ENCODE measurements at places on chromosomes 1 and 21.

GRCh38 chr1:222892137-222892769 lies 77.4 kb downstream of the DISP1 start:
- DNase-seq: no peak

DNA sequence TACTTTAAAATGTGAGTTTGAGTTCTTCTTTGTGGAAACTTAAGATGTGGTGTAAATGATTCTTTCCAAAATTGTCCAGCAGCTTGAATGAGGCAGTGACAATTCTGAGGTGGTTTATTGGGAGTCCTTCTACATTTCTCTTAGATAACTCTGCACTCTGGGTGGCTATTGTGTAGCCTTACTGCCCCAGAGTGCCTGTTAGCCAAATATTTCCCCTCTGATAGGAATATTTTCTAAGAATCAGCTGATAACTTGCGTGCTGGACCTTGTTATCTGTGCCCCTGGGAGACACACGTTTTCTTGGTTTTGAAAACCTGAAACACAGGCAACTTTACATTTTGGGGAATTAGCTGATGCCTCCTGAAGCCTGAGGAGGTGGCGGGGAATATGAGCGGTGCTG lies 91.6 kb downstream of the CD247 start:
- no peak for DNase-seq

GRCh38 chr1:199954699-199955098 lies 72.8 kb upstream of the NR5A2 start:
- no peak for DNase-seq

GRCh38 chr1:54604572-54605370 lies 18.6 kb downstream of the FAM151A start:
- no peak for DNase-seq

DNA sequence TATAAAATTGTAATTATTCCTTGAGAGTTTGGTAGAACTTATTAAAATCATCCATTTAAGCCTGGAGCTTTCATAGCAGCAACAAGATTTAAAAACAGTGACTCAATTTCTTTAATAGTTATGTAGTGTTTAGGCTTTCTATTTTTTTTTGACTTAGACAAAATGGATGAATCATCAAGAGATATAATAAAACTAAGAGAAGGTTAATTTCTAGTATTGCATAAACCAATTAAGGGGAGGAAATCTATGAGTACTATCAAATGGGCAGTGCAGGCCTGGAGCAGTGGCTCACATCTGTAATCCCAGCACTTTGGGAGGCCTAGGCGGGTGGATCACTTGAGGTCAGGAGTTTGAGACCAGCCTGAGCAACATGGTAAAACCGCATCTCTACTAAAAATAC lies 416.3 kb upstream of the USP24 start:
- no peak for DNase-seq

Data from NCI-H1105 (cell line).